GM12878 (cell line): ENCODE measurements at places on chromosomes 11 and 22.

DNA sequence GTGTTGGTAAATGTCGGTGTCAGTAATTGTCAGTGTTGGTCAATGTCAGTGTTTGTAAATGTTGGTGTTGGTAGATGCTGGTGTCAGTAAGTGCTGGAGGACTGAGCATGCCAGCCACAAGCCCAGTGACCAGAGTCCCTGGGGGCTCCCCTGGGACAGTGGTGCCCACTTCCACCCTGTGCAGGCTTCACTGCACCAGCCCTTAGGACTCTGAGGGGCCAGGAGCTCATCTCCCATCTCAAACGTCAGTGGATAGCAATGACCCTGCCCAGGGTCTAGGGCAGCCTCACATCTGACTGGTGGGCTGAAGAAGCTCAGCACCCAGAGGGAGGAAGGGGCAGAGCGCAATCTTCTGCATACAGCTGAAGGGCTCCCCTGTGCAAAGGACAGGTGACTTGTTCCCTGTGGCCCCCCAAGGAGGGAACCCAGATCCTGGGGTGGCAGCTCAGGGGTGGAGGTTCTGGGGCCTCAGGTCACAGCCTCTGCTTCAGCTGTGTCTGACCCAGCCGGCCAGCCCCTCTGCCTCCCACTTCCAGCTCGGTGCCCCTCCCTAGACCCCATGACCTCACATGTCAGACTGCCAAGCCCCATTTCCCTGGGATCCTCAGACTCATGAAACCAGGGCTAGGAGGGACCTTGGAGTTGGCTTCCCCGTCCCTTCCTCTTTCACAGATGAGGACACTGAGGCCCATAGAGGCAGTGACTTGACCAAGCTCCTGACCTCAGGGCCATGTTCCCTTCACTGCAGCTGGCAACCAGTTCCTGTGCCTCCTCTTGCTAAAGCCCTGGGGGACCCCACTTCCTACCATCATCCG, 138.4 kb downstream of the CRYBB2 start:
- peaks cover 19% of the 10 kb centered on the region; the same call in 1 of the 2 replicates for H3K36me3 ChIP-seq
- no peak overlapping the region for H3K27ac ChIP-seq
- DNase-seq, result no peak
- no peak overlapping the region for H3K4me3 ChIP-seq

DNA sequence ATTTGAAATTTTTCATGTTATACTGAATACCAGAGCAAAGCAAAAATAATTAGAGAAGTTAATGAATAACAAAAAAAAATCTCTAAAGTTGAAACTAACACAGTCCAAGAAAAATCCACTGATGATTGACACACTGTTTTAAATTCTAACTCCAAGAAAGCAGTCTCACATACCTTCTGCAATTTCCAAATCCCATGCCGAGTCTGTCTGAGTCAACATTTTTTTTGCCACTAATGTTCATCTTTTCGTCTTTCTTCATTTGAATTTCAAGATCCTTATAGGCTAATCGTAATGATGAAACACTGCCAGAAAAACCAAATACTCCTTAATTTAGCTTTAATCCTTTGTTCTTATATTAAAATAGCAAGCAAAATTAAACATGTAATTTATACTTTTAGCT, 39.5 kb downstream of the ARFGAP3 start:
- no peak for DNase-seq
- 0 out of 2 replicates have a peak, but pooled peaks cover 3% of the 10 kb centered on the region for H3K4me1 ChIP-seq

DNA sequence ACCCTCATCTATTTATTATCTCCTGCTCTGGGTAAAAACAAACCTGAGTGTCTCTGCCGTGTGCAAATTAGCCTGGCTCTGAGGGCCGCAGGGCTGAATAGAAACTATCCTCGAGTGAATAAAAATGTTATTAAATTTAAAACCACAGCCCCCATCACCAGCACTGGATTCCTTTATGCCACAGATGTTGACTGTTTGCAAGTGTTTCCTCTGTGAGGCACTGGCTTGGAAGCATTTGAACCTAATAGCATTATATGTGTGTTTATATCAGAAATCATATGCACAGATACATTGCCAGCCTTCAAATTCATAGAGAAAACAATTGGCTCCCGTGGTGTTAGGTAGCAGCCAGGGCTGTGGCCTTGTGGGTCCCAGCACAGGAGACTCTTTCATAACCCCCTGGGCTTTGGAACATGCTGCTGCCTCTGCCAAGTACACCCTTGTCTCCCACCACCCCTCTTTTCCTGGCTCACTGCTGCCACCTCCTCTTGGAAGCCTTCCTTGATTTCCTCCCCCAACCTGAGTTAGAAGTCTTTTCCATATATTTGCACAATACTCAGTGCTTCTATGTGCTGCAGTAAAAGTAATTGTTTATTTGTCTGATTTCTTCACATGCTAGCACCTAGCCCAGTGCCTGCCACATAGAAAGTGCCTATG, 294.4 kb downstream of the DDX10 start:
- DNase-seq, result no peak
- H3K4me1 ChIP-seq, result no peaks in the 10 kb centered on the region
- H3K36me3 ChIP-seq, result no peaks in the 10 kb centered on the region
- no peaks in the 10 kb centered on the region for H3K27me3 ChIP-seq
- no peak overlapping the region for H3K27ac ChIP-seq
- no peak overlapping the region for H3K4me3 ChIP-seq

DNA sequence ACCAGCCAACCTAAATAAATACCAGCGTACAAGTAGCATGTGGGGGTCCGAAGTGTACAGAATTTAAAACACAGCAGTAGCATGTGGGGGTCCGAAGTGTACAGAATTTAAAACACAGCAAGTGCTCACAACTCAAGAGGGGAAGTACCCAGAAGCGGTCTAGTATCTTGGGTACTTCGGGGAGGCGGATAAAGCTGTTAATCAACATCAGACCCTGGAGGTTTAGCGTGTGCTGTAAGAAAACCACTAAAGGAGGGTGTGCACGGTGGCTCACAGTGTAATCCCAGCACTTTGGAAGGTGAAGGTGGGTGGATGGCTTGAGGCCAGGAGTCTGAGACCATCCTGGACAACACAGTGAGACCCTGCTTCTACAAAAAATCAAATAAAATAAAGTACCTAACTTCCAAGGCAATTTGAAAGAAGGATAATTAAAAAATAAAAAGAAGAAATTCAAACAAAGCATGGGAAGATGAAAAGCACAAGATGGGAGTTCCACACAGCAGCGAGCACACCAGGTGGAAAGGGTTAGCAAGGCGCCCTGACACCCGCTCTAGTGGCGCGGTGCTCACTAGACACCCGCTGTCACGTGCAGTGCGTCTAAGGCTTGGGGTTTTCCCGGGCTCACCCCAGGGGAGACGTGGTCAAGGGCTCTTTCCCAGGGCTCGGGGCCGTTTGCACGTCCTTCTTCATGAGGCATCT, 35.0 kb upstream of the MOB2 start:
- no peaks in the 10 kb centered on the region for H3K36me3 ChIP-seq
- peak overlapping the region; percentile 48; the same call in 1 of the 2 replicates for H3K4me3 ChIP-seq
- DNase-seq, result peak; percentile 76
- no peaks in the 10 kb centered on the region for H3K27me3 ChIP-seq

- no peak for DNase-seq
- H3K27me3 ChIP-seq, result no peaks in the 10 kb centered on the region
- H3K36me3 ChIP-seq, result no peaks in the 10 kb centered on the region
Observed at GRCh38 chr11:34652191-34652973, 31.5 kb downstream of the EHF start.

- H3K27me3 ChIP-seq, result no peaks in the 10 kb centered on the region; the same call in 1 of the 2 replicates
- no peak overlapping the region for H3K27ac ChIP-seq
- no peaks in the 10 kb centered on the region for H3K36me3 ChIP-seq
- no peaks in the 10 kb centered on the region for H3K4me1 ChIP-seq
- no peak overlapping the region for H3K4me3 ChIP-seq
Observed at GRCh38 chr11:94926271-94926625, 47.1 kb downstream of the CWC15 start.
